A549 treated with ZK216348 at 1 μM for 4 hours (cell line): ENCODE measurements at places on chromosomes 5 and 9. TPM values are rescaled to one million over a fixed set of nuclear protein-coding genes. Genes with fewer than 3 reads are reported as not detected.

Gene PDZD2
- total RNA-seq, result 0.15 to 0.45 TPM (median 0.25 TPM) in 5 replicates

Gene GRIA1
- total RNA-seq, result not detected in 5 replicates

Gene SPINK13
- not detected in 5 replicates for total RNA-seq

Gene MYMK
- total RNA-seq, result not detected in 5 replicates

Gene ANKRD55
- not detected in 5 replicates for total RNA-seq

Gene TXN
- 1,039 to 1,656 TPM (median 1,184 TPM) in 5 replicates for total RNA-seq

Gene IL4
- total RNA-seq, result not detected in 5 replicates

Gene PLCXD3
- 0.04 to 0.29 TPM (median 0.18 TPM) in 5 replicates for total RNA-seq

Gene ADAMTS13
- 0.17 to 0.69 TPM (median 0.51 TPM) in 5 replicates for total RNA-seq

Gene RNF38
- total RNA-seq, result 5.0 to 10.4 TPM (median 9.2 TPM) in 5 replicates

Gene KLF4
- total RNA-seq, result 19.6 to 24.4 TPM (median 20.6 TPM) in 5 replicates

Gene CARD9
- 0.85 to 2.3 TPM (median 1.0 TPM) in 5 replicates for total RNA-seq

Gene BNC2
- 3.5 to 5.7 TPM (median 5.1 TPM) in 5 replicates for total RNA-seq

Gene ANKH
- total RNA-seq, result 18.2 to 25.6 TPM (median 21.3 TPM) in 5 replicates

Gene SPINK6
- total RNA-seq, result 0.52 to 1.7 TPM (median 0.65 TPM) in 3 of 5 replicates, not detected in the others

Gene CDC42SE2
- total RNA-seq, result 19.1 to 33.0 TPM (median 29.2 TPM) in 5 replicates

Gene CDKN2B
- not detected in 5 replicates for total RNA-seq

Gene PRR16
- total RNA-seq, result not detected in 5 replicates

Gene ARID3C
- total RNA-seq, result 0.13 to 0.23 TPM (median 0.19 TPM) in 3 of 5 replicates, not detected in the others

Gene PCDHGA11
- 0.05 to 0.07 TPM in 2 of 5 replicates, not detected in the others for total RNA-seq

Gene PCDHGA2
- 0.37 to 0.79 TPM (median 0.54 TPM) in 5 replicates for total RNA-seq

Gene OXCT1
- total RNA-seq, result 2.4 to 4.9 TPM (median 2.6 TPM) in 5 replicates

Gene NRARP
- total RNA-seq, result 1.9 to 7.2 TPM (median 5.6 TPM) in 5 replicates

Gene PCDHGB6
- total RNA-seq, result 0.07 to 0.12 TPM (median 0.08 TPM) in 4 of 5 replicates, not detected in the other

Gene LRRTM2
- total RNA-seq, result not detected in 5 replicates

Gene FBP2
- total RNA-seq, result 0.11 TPM in 1 of 5 replicates, not detected in the others

Gene GCNT1
- 1.2 to 4.6 TPM (median 2.9 TPM) in 5 replicates for total RNA-seq

Gene PCDHGB2
- total RNA-seq, result 0.11 to 0.17 TPM (median 0.15 TPM) in 3 of 5 replicates, not detected in the others

Gene ITK
- 0.17 to 0.29 TPM (median 0.26 TPM) in 3 of 5 replicates, not detected in the others for total RNA-seq

Gene FBXL7
- total RNA-seq, result 1.0 to 1.6 TPM (median 1.5 TPM) in 5 replicates

Gene TPM2
- total RNA-seq, result 628 to 733 TPM (median 691 TPM) in 5 replicates

Gene ATP6V1G1
- 103 to 163 TPM (median 109 TPM) in 5 replicates for total RNA-seq

Gene C8G
- total RNA-seq, result 0.56 to 2.0 TPM (median 1.1 TPM) in 4 of 5 replicates, not detected in the other

Gene LOX
- 0.76 to 1.7 TPM (median 1.4 TPM) in 5 replicates for total RNA-seq

Gene ENTPD2
- 1.0 to 2.3 TPM (median 1.5 TPM) in 5 replicates for total RNA-seq
